ENCODE measurements at places on chromosomes 13 and 19.

- DNase-seq: peak; percentile 43
Observed at GRCh38 chr19:55212447-55212846, 3.1 kb upstream of the PTPRH start.

DNA sequence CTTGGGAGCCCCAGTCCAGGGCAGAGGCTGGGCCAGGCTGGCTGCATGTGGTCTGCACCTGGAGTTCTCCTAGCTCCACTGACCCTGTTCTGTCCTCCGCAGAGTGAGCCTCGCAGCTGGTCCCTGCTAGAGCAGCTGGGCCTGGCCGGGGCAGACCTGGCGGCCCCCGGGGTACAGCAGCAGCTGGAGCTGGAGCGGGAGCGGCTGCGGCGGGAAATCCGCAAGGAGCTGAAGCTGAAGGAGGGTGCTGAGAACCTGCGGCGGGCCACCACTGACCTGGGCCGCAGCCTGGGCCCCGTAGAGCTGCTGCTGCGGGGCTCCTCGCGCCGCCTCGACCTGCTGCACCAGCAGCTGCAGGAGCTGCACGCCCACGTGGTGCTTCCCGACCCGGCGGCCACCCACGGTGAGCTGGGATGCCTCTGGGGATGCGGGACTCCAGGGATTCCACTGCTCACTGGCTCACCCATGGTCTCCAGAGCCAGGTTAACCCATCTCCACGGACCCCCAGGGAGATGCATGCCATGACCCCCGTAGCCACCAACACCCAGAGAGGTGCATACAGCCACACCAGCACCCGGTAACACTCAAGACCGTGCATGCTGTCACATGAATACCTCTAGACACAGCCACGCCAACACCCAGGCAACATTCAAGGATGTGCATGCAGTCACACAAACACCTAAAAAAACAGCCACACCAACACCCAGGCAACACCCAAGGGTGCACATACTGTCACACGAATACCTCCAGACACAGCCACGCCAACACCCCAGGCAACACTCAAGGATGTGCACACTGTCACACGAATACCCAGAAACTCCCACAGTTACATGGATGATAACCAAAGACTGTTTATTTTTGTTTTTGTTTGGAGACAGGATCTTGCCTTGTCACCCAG, 8.2 kb downstream of the PKN1 start:
- DNase-seq: no peak

DNA sequence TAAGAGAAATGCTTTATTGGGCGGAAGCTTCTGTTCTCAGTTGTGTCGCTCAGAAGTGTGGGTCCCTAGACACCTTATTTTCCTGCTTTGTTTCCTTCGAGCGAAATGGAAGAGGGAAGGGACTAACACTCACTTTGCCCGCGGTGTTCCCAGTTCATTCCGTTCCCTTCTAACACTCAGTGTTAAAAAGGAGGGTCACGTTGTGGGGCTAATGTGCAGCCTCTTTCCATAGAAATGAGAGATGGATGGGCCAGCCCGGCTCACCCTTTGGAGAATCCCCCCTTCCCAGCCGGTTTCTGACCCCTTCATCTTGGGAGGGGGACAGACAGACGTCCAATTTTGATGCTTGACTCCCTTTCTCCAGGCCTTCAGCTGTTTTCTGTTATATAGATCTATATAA, 2.3 kb downstream of the ATP11A start:
- DNase-seq: no peak

DNA sequence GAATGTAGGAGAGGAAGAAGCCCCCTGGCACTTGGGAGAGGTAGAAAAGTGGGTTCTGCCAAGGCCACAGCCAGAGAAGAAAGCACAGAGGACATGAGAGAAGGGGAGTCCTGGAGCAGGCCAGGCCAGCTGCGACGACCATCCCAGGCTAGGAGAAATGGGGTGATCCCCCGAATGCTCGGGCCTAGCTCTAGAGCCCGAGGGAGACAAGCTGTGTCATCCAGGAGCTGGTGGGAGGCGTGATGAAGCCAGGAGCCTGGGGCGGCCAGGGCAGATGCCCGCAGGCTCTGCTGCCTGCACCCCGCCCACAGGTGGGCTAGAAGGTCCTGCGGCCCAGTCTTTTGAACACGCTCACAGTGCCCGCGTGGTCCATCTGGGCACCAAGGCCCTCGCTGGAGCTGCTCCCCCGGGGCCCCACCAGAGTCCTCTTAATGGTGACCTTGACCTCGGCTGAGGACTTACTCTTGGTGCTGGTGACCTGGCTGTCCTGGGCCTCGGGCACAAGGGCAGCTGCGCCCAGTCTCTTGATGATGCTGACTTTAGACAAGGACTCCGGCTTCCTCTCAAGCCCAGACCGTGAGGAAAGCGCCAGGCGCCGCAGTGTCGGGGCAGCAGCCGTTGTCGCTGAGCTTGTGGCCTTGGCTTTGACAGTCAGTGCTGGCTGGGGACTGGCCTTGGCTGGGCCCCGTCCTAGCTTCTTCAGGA, 26.5 kb downstream of the C19orf47 start:
- DNase-seq: no peak

DNA sequence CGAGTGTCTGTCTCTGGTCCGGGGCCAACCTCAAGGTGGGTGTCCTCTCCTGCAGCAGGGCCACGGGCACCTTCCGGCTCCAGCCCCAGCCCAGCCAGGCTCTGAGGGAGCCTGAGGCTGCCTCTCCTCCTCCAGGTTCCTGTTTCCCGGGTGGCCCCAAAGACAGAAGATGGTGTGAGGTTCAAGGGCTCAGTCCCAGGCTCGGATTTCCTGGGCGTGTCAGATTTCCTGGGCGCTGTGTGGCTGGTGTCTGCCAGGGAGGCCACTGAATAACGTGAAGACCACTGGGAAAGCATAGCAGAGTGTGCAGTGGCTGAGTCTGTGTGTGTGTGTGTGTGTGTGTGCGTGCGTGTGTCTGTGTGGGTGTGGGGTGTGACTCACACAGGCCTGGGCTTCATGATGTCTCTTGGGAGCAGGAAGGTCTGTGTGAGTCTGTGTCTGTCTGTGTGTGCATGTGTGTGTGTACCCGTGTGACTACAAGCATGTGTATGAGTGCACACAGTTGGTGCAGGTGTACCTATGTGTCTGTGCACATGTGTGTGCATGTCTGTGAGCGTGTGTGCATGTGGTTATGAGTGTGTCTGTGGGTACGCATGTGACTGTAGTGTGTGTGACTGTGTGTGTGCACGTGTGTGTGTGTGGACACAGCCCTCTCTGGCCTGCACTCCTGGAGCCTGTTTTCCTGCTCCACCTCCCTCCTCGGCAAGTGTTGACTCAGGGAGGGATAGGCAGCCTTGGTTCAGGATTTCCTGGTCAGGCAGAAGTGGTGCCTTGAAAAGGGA, 28.3 kb downstream of the CEBPA start:
- DNase-seq: peak; percentile 31

GRCh38 chr13:97058926-97059325, 64.7 kb upstream of the OXGR1 start:
- DNase-seq: no peak

DNA sequence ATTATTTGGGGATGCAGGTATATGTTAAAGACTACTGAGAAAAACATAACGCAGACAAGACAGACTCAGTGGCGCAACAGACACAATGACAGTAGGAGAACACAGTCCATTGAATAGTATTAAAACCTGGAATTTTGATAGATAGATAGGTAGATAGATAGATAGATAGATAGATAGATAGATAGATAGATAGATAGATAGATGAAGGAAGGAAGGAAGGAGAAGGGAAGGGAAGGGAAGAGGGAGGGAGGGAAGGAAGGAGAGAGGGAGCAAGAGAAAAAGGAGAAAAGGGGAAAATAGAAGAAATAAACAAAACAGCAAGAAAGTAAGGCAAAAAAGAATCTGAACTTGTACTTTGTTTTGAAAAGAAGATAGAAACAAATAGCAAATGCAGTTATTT, 404.5 kb downstream of the FOXO1 start:
- DNase-seq: no peak

GRCh38 chr13:100870898-100871297, 196.3 kb upstream of the TMTC4 start:
- DNase-seq: no peak

GRCh38 chr19:50321831-50322230, 7.3 kb downstream of the KCNC3 start:
- no peak for DNase-seq

- no peak for DNase-seq
Observed at GRCh38 chr19:23527797-23528196, 132.5 kb upstream of the ZNF91 start.

DNA sequence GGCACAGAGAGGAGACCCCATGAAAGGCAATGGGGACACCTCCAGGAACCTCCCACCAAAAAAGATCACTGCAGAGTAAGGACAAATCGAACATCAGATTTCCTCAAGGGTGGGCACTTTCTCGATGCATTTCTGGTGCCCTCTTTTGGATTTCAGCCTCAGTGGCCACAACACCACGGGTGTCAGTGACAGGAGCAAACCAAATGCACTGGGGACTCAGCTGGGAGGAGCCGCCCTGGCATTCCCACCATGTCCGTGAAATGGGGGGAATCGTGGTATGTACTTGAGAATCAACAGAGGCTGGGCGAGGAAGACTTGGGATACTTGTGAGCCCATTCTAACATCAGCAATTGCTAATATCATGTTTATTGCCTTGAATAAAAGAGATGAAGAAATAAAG, 16.3 kb downstream of the FAM187B start:
- DNase-seq: no peak

DNA sequence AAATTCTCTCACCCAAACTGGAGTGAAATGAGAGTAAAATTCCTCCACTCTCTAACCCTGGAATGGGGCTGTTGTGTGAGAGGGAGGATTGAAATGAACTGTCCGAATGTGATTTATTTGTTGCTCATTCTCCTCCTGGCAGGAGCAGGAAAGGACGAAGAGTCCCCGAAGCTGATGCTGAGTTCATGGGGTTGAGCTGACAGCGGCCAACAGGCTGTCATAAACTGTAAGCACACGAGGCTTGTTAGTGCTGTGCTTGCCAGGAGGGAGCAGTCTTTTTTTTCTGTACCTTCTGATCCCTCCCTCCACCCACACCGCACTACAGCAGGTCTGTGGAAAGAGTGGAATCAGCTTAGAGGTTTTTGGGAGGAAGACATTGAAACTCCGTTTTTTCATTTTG, 33.1 kb upstream of the ZNF331 start:
- no peak for DNase-seq

DNA sequence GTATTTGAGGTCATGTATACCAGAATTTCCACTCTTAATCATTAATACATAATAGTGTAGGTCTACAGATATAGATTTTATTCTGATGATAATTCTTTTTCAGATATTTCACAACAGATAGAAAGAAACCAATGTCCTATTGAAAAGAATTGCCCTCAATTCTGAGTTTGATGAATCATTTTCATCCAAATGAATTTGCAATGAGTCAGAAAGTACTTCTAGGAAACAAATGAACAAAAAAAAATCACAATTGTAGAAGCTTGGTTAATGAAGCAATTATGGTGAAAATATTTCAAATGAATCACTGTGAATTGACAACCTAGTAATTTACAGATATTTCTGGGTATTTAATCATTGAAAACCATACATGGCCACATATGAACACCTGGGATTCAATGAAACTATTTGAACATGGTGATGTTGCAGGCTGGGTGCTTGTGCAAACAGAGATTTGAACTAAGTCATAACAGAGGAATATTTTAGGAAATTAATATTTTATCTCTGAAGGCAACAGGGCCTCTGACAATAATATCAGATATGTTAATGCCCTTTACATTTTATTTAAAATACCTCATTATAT, 360.9 kb downstream of the SLITRK5 start:
- no peak for DNase-seq

DNA sequence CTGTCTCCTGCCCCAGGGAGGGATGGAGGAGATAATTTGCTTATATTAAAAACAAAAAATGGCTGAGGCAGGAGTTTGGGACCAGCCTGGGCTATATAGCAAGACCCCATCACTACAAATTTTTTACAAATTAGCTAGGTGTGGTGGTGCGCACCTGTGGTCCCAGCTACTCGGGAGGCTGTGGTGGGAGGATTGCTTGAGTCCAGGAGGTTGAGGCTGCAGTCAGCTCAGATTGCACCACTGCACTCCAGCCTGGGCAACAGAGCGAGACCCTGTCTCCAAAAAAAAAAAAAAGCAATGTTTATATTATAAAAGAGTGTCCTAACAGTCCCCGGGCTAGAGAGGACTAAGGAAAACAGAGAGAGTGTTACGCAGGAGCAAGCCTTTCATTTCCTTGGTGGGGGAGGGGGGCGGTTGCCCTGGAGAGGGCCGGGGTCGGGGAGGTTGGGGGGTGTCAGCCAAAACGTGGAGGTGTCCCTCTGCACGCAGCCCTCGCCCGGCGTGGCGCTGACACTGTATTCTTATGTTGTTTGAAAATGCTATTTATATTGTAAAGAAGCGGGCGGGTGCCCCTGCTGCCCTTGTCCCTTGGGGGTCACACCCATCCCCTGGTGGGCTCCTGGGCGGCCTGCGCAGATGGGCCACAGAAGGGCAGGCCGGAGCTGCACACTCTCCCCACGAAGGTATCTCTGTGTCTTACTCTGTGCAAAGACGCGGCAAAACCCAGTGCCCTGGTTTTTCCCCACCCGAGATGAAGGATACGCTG, 184.0 kb downstream of the KDM4B start:
- DNase-seq: no peak

DNA sequence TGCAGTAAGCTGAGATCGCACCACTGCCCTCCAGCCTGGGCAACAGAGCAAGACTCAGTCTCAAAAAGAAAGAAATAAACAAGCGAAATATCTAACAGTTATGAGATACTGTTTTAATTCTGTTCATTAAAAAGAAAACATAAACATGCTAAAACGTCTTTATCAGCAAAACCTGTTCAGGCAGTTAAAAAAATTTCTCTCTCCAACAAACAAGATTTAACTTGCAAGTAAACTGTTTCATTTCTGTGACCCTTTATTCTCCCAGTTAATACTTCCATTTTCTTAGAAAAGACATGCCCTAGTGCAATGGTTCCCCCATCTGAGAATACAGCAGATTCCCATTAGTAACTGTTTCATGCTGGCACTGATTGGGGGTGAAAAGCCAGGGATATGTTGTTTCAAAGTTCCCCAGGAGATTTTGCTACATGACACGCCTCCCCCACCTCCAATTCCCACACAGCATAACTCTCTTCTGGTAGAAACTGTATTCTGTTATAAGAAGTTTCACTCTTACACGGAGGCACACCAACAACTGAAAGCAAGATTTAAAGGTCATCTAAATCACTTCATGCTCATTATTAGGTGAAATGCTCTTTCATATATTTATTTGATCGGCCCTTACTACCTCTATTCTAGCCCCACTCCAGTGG, 24.4 kb downstream of the ELF1 start:
- no peak for DNase-seq

DNA sequence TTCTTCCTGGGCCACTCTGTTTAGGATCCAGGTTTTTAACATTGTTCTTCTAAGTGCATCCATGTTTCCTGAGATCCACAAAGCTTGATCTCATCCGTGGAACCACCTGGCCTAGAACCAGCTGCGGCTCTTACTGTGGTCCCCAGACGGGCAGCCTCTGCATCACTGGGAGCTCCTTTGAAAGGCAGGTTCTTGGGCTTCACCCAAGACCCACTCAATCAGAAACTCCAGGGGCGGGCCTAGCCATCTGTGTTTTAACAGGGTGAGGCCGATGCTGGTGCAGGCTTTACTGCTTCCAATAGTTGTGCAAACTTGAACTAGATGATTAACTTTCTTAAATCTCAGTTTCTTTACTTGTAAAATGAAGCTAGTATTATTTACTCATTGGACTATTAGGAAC, 605.7 kb downstream of the FGF9 start:
- no peak for DNase-seq

- peak; percentile 58 for DNase-seq
Observed at GRCh38 chr13:27375686-27376326, 48.6 kb upstream of the GTF3A start.
